ENCODE measurements at places on chromosomes 3 and 15.

- no peak for DNase-seq
Measured at GRCh38 chr15:32870240-32871033, 152.6 kb downstream of the GREM1 start.

- DNase-seq, result no peak
Measured at GRCh38 chr3:132509506-132509905, 87.6 kb upstream of the ACKR4 start.

DNA sequence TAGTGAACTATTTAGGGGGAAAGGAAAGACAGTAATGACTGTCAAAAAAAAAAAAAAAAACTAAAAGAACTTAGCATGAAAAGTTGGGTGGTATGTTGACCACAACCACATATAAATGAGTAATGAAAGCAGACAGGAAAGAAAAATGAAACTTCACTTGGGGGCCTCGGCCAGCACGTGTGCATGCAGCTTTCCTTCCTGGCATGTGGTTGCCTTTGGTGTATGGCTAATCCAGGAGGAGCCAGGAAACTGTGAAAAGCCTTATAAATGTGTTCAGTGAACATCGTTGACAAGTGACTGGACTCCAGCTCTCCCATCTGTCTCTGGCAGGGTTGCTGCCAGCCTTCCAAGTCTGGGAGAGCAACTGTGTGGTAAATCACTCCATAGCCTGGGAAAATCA lies 195.1 kb downstream of the DTWD1 start:
- DNase-seq, result no peak

GRCh38 chr3:157127831-157128767 lies 31.8 kb downstream of the CCNL1 start:
- peak; percentile 76 for DNase-seq

DNA sequence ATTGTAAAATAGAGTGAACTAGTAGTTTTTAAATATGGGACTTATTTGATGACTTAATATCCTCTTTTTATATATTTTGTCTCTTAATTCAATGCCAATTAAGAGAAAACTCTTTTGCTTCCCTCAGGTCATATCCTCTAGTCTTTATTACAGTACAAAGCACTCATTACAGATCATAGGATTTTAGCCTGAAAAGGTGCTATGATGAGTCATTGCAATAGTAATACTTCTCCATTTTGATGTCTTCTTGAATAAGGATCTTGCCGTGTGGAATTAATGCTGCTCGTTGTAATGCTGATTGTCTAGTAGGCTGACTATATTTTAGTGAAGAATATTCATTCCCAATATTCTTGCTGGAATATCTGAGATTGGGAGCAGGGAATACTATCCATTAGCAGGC lies 612.2 kb upstream of the GOLIM4 start:
- DNase-seq, result no peak

- DNase-seq, result peak; percentile 82
Measured at GRCh38 chr3:50436114-50436674, 67.2 kb downstream of the CACNA2D2 start.

DNA sequence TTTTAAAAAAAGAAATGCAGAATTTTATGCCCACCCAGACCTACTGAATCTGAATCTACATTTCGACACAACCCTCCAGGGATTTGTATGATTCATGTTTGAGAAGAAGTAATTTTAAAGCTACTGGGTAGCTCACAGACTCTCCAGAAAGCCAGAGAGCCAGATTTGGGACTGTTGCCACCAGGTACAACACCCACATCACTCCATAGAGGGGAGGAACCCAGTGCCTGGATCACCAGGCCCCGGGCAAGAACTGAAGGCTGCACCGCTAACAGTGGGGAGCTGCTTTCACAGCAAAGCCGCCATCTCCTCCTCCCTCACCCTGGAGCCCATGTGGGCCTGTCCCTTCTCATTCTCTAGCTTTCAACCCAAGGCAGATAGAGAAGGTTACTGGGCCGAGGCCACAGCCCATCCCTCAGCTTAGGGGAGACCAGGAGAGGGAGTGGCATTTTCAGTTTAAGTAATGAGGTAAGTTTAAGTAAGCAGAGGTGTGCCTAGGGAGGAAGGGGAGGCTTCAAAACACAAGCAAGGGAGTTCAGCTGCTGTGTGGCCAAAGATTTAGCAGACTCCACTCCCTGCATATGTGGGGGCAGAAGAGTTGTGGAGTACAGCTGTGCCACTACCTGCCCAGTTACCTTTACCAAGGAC lies 109.8 kb downstream of the IL12A start:
- DNase-seq, result no peak

DNA sequence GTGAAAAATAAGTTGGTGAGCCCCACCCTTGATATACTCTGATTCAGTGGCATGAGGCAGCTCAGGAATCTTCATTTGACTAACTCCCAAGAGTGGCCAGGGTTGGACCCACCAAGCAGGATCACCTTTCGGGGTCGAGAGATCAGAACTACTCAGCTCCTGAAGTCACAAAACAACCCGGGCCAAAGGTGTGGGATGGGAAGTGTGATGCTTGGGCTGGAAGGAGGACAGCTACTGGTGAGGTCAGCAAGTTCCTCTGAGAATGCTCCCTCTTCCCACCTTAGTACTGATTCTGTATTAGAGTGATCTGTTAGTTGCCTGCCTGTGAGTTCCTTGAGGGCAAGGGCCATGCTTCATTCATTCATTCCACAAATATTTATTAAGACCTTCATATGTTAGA lies 15.1 kb downstream of the ESYT3 start:
- DNase-seq, result no peak

- peak; percentile 18 for DNase-seq
Measured at GRCh38 chr15:56468401-56468800, 3.5 kb upstream of the MNS1 start.

GRCh38 chr3:187726564-187726963 lies 18.7 kb downstream of the BCL6 start:
- DNase-seq, result no peak

GRCh38 chr3:16411441-16411840 lies 102.1 kb downstream of the RFTN1 start:
- no peak for DNase-seq

- DNase-seq, result no peak
Measured at GRCh38 chr15:95025924-95026728, 794.8 kb downstream of the MCTP2 start.

- no peak for DNase-seq
Measured at GRCh38 chr15:80429964-80430363, 25.8 kb downstream of the ARNT2 start.

DNA sequence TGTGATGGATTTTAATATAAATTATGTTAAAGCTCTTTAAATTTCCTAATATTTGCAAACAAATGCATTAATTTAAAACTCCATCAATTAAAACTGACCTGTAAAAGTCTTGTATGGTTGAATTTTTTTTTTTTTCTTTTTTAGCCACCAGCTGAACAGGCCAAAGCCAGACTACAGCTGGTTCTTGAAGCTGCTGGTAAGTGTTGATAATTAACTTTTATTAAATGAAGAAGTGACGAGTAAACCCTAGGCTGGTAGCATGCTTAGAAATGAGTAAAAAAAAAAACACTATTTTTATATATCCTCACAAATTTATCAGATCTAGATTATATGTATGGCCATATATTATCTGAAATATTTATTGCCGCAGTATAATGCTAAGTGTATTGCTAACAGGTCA lies 216.3 kb upstream of the MLF1 start:
- no peak for DNase-seq

- DNase-seq, result no peak
Measured at GRCh38 chr15:95439922-95440376, 890.6 kb upstream of the NR2F2 start.

DNA sequence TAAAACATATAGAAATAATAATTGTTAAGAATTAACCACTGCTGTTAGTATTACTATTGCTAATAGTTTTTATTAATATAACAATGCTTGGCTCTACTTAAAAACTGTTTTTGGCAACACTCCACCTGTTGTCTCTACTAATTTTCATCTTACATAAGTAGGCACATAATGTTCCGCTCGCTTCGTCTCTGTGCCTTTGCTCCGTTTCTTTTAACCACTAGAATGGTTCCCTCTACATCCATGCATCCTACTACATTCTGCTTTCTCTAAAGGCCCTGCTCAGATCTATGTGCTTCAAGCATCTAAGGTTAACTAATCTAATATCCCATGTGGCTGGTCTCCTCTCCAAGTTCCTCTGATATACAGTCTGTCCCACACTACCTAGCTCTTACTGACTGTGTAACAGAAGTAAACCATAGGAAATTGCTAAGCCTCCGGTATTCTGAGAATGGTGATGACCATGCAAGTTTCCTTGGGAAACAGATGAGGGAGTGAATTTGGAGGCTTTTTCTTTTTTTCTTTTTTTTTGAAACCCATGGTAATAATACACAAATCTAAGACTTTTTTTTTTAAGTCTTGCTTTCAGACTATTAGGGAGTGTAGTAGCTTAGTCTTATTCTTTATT lies 138.3 kb downstream of the P3H2 start:
- DNase-seq, result no peak

DNA sequence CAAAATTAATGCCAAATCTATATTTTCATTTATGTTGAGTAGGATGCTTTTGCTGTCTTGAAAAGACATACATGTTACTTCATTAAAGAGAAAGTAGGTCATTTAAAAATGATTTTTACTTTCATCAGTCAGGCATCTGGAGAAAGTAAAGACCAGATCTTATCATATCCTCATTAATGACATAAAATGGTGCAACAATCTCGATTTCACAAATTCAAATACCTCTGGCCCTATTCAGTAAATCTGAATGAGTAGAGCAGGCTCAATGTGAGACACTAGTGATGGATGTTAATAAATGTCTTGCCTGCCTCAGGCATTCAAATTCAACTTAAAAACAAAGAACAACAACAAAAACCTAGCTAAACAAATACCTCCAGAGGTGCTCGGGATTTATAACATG lies 714.1 kb downstream of the NAALADL2 start:
- DNase-seq, result no peak

- DNase-seq, result no peak
Measured at GRCh38 chr15:35907511-35907910, 361.5 kb upstream of the DPH6 start.

All from CD4-positive, alpha-beta T cell treated with Interleukin-12 subunit alpha and Interleukin-12 subunit beta, for 1 hour (primary cell).